ENCODE measurements at places on chromosomes 1 and 21.

DNA sequence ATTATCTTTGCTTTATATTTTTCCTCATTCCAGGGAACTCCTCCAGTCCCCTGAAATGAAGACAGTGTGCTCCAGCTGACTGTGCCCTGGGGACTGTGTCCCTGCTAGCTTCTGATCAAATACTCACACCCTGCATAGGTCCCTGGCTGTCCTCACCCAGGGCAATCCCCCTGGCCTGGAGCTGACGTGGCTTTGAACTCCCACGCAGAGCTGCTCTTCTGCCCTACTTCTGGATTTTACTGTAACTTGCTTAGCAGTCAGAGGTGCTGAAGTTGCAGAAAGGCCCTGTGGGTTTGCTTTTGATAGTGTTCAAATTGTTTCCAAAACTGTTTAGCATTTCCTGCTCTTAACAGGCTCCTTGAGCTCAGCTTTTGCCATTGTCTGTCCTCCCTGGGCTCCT, 186.5 kb downstream of the FASLG start:
- peak; percentile 16 for DNase-seq

DNA sequence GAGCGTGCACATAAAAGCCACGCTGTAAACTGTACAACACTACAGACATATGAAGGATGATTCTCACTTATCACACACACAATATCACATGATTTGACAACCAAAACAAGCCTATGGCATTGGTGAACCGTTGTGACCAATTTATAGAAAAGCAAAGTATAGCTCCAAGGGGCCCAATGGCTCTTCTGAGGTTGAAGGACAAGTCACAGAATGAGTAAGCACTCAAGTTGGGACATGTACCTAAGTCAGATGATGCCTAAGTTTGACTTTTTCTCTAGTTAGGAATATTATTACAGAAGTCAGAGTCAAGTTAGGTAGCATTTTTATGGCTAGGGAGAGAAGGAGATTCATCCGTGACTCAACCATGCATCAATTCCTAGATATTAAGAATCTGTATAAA, 45.7 kb downstream of the PLPP3 start:
- DNase-seq, result no peak

DNA sequence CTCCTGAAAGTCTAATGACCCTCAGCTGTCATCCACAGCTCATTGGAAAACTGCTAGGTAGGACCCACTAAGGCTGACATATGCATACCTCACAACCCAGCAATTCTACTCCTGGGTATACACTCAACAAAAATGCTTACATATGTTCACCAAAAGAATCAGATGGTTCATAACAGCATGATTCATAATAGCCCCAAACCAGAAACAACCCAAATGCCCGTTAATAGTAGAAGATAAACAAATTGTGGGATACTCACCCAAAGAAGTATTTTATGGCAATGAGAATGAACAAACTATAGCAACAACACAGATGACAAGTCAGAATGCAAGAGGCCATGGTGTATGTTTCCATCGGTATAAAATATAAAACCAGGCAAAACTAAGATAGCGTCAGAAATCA, 124.6 kb downstream of the HLCS start:
- no peak for DNase-seq

DNA sequence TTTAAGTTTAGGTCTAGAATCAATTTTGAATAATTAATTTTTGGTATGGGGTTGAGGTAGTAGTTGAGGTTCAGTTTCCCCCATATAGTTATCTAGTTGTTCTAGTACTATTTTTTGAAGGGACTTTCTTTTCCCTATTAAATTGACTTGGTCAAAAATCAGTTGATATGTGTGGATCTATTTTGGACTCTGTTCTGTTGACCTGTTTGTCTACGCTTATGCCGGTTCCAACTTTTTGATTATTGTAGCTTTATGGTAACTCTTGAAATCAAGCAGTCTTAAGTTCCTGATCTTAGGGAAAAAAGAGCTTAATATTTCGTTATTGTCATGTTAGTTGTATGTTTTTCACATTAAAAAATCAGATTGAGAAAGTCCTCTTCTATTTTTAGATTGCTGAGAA, 60.7 kb downstream of the FOXD2 start:
- DNase-seq, result no peak

GRCh38 chr1:225891229-225891972, 2.5 kb upstream of the LEFTY1 start:
- no peak for DNase-seq

DNA sequence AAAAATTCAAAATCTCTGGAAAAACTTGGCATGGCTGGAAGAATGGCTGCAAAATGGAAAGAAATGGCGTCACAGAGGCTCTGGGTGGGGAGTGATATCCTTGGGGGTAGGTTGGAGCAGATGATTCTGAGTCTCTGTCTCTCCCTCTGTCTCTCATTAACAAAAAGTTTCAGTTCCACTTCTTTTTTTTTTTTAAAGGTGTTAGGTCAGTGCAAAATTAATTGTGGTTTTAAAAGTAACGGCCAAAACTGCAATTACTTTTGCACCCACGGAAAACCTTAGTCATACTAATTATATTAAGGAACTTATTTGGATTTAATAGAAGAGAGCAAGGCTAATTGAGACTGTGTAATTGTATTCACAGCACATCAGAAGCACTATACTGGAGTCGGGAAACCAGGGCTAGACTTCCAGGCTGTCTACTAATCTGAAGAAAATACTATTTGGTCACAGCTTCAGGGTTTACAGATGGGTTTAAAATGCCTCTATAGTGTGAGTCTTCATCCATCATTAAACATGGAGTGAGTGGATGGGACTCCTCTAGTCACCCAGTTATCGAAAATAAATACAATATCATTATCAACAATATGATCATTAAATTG, 289.1 kb upstream of the PLD5 start:
- no peak for DNase-seq

DNA sequence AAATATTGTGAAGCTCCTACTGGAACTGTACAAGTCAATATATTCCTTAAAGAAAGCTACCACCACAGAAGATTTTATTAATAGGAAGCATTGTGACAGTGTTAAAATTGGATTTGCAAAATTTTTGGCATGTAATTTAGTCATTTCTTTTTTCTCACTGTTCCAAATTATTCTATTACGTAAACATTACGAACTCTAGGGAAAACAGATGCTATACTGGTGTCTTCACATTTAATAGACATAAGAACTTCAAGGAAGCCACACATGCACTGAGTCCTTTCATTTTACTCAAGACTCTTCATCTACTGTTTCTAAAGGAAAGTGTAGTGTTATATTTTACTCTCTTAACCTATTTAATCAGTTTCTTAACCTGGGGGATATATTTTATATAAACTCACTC, 135.4 kb downstream of the HMCN1 start:
- no peak for DNase-seq

- no peak for DNase-seq
These were observed 50.7 kb downstream of the MATN1 start for GRCh38 chr1:30672661-30673060.

GRCh38 chr1:53126495-53126894, 15.9 kb downstream of the SLC1A7 start:
- no peak for DNase-seq

- DNase-seq, result no peak
These were observed 28.7 kb downstream of the TMEM200B start for GRCh38 chr1:29094954-29095353.
